ENCODE measurements at places on chromosomes 7 and 10.

DNA sequence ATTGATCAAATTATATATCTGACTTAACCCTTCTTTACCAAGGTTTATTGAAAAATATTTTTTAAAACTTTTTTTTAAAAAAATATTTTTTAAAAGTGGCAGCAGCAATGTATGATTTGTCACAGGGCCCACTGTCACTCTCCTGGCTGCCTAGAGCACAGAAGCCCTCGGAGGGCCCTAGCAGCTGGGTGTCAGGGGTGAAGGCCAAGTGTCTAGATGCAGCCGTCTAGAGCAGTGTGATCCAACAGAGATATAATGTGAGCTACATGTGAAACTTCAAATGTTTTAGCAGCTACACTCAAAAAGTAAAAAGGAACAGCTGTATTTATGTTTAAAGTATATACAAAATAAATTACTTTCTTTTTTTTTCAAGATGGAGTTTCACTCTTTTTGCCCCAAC is 112.7 kb downstream of the ARHGAP22 start:
- no peak for DNase-seq

GRCh38 chr7:155993420-155994278 is 181.4 kb upstream of the SHH start:
- no peak for DNase-seq

DNA sequence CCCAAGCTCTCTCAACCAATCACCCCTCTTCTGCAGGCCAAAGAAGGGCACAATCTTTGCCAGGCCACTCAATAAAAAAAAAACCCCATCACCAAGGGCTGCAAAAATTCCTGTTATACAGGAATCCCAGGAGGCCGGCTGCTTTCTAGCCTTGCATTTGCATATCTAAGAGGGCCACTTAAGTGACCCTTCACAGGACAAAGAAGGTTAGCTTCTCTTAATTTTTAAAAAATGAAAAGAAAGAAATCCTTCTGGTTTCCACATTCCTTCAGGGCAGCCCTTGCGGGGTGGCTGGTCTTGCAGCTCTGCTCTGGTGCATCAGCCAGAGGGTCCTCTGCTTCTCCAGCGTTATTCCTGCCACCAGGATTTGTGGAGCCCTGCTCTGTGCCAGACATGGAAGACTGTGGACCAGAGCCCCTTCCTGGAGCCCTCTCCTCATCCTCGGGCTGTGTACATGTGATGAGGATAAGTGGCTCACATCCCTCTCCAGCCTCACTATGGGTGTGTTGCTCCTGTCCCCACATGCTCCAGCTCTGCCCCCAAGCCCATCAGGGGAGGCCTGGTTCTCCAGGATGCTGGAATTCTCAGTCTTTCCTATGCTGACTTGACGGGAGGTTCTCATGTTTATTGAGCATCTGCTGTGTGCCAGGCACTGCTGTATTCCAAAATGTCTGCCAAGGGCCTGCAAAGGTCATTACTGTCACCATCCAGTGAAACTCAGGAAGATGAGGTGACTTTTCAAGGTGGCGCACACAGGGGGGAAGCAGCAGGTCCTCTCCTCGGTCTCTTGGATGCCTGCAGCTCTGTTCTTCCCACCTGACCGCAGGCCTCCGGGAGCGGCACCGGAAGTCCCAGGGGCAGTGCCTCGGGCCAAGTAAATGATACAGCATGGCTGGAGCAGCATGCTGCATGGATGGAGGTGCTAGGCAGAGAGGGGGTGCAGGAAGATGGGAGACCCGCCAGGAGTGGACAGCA is 67.7 kb downstream of the ARHGAP22 start:
- peak; percentile 71 for DNase-seq

DNA sequence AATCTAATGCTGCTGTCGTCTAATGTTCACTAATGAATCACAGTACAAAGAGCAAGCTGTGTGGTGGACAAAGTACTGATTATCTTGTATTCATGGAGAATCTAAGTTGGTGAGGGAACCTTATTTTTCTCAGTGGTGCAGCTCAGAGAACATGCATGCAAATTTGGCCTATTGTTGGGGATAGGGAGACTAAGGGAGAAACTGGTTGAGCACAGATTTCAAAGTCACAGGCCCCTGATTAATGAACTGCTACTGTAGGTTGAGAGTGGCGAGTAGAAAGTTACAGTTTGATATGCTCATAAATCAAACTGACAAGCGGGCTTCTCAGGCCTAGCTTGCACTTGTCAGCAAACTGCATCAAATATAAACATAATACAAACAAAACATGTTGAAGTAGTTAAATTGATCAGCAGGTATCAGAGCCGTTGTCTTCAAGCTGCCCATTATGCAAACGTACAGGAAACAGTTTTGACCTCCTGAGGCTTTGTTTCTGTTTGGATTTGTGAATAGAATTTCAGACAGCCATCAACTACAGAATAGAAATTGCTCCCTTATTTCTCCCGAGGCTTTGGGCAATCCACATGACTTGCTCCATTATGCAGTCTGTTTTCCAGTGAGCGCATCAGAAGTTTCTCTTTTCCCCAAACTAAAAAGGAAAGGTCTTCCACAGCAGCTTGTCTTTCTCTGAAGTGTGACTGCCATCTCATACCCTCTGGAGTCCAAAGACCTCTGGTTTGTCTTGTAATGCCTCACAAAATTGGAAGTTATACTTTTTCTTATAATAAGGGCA is 215.8 kb downstream of the FOXP2 start:
- peak; percentile 50 for DNase-seq

DNA sequence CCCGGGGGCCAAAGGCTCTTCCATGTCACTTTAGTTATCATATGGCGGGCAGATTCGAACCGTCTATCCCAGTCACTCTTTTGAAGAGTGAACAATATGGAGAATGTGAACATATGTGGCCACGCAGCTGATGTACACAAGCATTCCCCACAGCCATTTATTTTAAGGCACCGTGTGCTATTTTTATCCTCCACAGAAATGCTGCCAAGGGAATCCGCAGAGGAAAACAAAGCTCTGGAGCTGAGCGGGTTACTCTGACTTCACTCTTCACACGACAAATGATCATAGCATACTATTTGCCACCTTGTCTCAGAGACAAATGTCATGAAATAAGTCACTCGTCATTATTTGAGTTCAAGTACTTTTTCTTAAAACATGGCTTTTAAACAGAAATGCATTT is 100.3 kb downstream of the CTBP2 start:
- no peak for DNase-seq

DNA sequence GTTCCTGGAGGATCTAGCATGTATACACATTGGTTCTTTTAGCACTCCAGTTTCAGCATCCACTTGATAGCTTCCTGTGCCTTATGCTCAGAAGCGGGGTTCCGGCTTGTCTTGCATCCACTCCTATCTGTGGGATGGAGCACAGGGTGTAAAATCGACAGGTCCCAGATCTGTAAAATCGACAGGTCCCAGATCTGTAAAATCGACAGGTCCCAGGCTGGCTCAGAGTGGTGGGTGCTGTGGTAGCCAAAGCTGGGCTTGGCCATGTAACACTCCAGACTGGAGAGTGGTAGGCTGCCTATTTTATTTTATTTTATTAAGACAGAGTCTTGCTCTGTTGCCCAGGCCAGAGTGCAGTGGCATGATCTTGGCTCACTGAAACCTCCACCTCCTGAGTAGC is 30.3 kb downstream of the HECW1 start:
- DNase-seq, result no peak

DNA sequence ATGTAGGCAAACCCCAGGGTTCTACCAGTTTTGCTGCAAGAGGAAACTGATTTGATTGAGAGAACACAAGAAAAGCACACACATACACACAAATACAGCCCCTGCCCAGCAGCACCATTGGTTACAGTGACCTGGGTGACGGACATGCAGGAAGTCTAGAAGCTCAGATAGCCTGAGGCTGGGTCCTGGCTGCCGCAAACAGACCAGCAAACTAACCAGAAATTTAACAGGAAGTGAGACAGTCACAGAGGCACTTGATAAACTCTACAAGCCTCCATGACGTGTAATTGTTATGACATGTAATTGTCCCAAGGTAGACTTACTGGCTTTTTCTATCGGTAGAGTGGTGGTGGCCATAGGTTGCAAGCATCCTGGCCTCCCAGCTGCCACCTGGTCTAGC is 58.9 kb downstream of the PRKAR2B start:
- peak; percentile 91 for DNase-seq

DNA sequence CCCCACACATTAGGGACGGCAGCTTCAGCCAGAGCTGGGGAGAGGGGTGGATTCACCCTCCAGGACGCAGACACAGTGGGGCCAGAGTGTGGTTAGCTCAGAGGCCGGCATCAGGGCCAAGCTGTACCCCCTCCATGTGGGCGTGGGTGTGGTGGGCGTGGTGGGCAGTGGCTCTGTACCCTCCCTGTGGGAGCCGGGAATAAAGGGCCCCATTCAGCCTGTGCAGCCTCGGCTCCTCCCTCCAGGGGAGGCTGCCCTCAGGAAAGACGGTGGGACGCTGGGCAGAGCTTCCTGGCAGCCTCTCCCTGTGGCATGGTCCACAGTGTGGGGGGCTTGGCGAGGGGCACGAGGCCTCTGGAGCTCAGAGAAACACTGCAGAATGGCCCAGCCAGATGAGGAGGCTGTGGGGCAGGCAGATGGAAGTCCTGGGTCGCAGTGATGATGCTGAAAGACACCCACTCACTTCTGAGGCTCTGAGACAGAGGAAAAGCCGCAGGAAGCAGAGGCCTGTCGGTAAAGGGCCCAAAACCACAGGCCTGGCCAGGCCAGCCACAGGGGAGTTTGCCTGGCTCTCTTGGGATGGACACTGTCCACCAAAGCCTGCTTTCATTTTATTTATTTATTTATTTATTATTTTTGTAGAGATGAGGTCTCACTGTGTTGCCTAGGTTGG is 108.0 kb downstream of the SH3PXD2A start:
- no peak for DNase-seq

DNA sequence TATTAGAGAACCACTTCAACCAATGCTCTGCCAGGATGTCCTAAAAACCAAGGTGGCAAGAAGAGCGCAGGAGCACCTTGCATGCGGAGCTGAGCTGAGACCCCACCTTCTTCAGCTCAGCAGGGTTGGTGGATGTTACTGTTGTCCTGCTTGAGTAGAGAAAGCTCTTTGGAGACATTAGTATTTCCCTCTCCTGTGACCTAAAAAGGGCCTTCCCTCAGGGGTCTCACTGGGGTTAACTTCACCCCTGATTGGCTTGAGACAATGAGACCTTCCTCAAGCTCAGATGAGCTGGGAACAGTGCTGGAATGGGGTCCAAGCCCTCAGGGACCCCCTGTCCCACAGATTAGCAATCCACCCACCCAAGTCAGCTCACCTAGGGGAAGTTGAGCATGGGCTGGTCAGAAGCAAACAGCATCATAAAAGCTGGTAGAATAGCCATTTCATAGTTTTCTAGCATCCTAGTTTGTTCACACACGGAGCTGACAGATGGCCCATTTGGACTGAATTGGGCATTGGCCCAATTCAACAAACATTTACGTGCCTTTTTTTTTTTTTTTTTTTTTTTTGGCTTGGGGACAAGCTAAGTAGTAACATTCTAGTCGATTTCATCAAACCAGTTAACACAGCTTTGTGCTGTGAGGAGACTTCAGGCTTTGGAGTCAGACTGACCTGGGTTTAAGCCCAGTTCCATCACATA is 100.6 kb upstream of the HABP2 start:
- DNase-seq, result no peak

- DNase-seq, result no peak
These were observed 14.1 kb downstream of the SUMF2 start for GRCh38 chr7:56078196-56078595.

GRCh38 chr7:27345164-27345887 is 102.7 kb downstream of the EVX1 start:
- DNase-seq, result no peak

DNA sequence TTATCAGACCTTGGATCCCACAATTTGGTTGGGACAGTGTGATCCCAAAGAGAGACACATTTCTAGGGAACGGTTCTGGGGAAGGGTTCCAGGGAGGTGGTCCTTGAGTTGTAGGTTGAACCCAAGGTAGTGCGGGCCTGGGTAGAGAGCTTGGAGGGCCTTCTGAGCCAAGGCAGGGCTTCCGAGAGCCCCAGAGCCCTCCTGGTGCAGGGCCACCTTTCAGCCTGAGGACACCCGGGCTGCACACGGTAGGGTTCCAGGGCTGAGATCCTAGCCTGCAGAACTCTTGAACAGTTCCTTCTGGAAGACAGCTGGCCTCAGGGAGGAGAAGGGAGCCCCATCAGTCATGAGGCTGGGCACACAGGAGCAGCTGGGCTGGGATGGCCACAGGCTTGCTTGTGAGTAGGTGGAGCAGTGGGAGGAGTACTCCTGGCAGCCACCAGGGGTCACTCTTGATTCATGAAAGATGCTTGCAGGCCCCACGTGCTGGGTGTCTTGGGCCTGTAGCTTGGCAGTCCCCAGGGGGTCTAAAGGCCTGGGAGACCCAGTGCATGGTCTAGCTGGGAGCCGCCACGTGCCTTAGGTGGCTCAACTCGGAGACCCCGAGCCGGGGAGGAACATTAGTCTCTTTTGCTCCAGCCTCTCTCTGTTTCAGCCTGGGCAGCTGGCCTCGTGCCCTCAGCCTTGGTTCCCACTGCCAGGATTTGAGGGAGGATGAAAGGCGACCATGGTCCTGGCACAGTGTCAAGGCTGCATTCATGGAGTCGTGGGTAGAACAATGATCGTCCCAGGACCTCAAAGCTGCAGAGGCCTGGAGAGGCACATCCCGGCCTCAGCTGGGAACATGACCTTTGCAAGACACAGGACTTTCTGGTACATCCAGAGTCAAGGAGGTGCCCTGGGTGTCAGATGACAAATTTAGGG is 381.6 kb downstream of the TYW1 start:
- DNase-seq, result peak; percentile 96

DNA sequence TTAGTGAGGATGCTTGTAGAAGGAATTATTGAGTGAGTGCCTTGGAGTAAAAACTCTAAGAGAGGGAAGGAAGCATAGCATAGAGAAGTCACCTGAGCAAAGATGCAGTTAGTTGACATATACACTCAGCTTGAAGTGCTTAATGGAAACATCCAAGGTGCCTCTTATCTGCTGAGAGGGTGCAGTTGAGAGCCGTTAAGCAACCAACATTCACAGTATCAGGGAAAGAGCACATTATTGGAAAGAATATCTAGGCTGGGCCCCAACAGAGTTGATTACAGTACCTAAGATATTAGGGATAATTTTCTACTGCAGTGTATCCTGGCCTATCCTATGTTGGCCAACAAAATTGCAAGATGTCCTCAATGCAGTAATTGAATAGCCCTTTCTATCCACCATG is 302.0 kb downstream of the ETV1 start:
- DNase-seq, result no peak

DNA sequence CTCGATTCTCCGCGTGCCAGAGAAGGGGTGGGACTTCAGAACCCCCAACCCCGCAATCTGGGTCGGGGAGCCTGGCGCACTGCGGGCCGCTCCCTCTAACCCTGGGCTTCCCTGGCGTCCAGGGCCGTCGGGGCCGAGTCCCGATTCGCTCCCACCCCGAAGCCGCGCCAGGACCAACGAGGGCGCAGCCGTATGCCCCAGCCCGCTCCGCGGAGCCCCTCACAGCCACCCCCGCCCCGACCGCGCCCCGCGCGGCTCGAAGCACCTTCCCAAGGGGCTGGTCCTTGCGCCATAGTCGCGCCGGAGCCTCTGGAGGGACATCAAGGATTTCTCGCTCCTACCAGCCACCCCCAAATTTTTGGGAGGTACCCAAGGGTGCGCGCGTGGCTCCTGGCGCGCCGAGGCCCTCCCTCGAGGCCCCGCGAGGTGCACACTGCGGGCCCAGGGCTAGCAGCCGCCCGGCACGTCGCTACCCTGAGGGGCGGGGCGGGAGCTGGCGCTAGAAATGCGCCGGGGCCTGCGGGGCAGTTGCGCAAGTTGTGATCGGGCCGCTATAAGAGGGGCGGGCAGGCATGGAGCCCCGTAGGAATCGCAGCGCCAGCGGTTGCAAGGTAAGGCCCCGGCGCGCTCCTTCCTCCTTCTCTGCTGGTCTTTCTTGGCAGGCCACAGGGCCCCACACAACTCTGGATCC is at the start of gene LEP:
TSS of gene LEP (plus strand) at position 583 of the 691 bp plus-strand sequence. CDS start 10,741 bp downstream, outside the sequence.
- no peak for DNase-seq

Measured in ELF-1 (cell line).